M059J (cell line): ENCODE measurements at places on chromosomes 2 and 18. TPM values are rescaled to one million over a fixed set of nuclear protein-coding genes. Genes with fewer than 3 reads are reported as not detected.

The CXCR4 gene
- total RNA-seq, result 0.12 TPM in 1 of 2 replicates, not detected in the other

The EMILIN1 gene
- total RNA-seq, result 0.17 TPM in 1 of 2 replicates, not detected in the other

The SPHKAP gene
- total RNA-seq, result not detected in 2 replicates

The CD207 gene
- total RNA-seq, result not detected in 2 replicates

The SP3 gene
- 55.9 and 98.8 TPM in 2 replicates for total RNA-seq

The EPB41L3 gene
- total RNA-seq, result 2.7 and 4.1 TPM in 2 replicates

- DNase-seq, result peak; percentile 82
These were observed 253.8 kb upstream of the LYPD1 start for GRCh38 chr2:132923787-132924186.

- peak; percentile 89 for DNase-seq
These were observed 29.7 kb downstream of the XDH start for GRCh38 chr2:31384771-31385276.

DNA sequence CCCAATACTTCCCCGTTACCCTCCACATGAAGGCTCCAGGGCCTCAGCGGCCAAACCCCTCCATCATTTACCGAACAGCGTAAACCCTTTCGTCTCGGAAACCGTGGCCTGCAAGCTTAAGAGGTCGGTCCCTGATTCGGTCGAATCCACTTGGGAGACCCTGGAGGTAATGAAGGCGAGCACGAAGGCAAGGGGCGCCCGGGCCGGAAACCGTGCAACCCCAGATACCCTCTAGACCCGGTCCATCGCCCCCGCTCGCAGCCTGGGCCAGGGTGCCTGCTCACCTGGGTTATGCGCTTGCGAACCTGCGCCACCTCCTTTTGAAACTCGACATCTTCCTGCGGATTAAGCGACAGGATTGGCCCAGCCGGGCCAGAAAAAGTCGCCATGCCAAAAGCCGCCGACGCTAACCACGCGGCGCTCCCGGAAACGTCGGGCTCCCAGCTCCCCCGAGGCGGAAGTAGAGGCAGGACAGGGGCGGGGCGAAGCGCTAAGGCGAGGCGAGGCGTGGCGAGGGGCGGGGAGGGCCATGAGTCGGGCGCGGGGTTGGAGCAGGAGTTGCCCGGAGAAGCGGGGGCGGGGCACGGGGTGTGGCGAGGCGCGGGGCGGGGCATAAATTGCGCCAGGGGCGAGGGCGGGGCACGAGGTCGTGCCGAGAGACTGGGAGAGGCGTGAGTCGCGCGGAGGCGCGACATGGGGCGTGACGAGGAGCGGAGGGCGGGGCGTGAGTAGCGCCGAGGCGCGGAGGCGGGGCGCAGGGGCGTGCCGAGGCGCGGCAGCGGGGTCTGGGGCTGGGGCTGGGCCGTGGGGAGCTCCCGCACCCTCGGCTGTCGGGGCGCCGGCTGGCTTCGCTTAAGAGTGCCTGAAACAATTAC lies at the start of gene NIFK:
Gene NIFK (minus strand): TSS at position 414 of the 875 bp plus-strand sequence. CDS start 25 bp downstream, at position 389.
- peak; percentile 95 for DNase-seq

- no peak for DNase-seq
These were observed 59.3 kb downstream of the COBLL1 start for GRCh38 chr2:164782323-164782722.

GRCh38 chr2:202317080-202317857 lies 51.7 kb downstream of the NOP58 start:
- DNase-seq, result peak; percentile 93

GRCh38 chr2:62054029-62054791 lies 141.7 kb upstream of the B3GNT2 start:
- DNase-seq, result no peak

- no peak for DNase-seq
These were observed 118.9 kb upstream of the NT5C1B start for GRCh38 chr2:18708203-18708715.

GRCh38 chr2:88601286-88601685 lies 26.0 kb downstream of the EIF2AK3 start:
- DNase-seq, result no peak

DNA sequence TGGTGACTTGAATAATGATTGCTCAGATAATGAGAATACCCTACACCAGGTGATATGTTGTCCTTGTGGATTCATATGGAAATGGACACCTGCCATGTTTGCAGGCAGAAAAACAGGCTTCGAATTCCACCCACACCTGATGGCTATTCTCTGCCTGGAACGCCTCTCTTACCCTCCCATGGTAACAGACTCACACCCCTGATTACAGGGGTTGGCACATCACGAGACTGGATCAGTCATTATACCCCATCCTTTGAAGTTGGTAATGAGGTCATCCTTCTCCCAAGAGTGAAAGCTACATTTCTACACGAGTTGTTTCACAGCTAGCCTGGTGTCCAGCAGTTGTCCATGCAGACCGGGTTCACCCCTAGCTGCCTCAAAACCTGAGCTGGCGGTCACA lies 71.4 kb upstream of the MBOAT2 start:
- DNase-seq, result peak; percentile 30

- DNase-seq, result no peak
These were observed 64.5 kb downstream of the SLC4A5 start for GRCh38 chr2:74278694-74279093.

GRCh38 chr18:23498877-23499276 lies 4.4 kb upstream of the RMC1 start:
- peak; percentile 80 for DNase-seq
